ENCODE measurements at places on chromosomes 13 and 19.

GRCh38 chr13:113622791-113623490 is 35.1 kb downstream of the ATP4B start:
- DNase-seq: peak; percentile 5

GRCh38 chr19:46413262-46414031 is at the start of gene CCDC8:
Gene CCDC8 (minus strand): TSS chr19:46413564. CDS start chr19:46412810, 754 bp downstream.
- DNase-seq: peak; percentile 89

DNA sequence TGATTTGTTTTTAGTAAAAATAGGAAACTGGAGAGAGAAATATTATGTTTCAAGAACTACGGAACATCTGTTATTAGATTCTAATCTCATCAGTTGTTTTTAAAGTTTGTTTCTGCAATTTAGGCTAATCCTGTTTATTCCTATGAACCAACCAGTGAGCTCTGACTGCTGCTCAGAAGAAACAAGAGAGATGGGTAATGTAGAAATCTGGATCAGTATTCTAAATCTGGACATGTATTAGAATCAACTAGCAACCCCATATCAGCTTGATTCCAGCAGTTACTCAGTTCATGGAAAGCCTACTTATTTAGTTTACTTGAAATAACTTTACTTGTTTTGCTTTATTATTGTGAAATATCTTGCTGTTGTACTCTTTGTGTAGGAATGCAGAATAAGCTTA is 115.2 kb downstream of the TNFRSF19 start:
- DNase-seq: no peak

DNA sequence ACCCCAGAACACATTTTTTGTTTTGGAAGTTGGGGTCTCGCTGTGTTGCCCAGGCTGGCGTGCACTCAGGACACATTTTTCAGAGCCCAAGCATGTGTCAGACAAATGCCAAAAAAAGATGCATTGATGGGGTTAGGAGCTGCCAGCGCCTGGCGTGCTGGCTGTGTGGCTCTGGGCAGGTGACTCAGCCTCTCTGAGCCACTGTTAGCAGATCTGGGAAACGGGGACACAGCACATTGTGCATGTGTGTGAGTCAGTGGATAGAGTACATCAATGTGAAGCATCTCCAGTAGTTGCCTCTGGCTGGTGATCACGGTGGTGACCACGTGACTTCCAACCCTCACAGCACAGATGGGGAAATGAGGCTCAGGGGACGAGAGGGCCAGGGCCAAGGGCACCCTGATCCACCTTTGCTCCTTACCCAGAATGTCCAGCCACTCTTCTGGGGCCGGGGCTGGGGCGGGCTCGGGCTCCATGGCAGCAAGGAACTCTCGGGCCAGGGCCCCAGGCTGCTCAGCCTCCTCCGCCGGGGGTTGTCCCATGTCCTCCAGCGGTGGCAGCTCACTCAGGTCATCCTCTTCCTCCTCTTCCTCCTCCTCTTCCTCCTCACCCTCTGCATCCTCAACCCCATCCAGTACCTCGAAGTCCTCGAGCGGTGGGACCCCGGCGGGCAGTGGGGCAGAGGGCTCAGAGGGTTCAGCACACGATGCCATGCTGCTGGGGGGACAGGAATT is 1.9 kb downstream of the FKBP8 start:
- no peak for DNase-seq

GRCh38 chr13:107713314-107713713 is 502.0 kb downstream of the LIG4 start:
- no peak for DNase-seq
